ENCODE measurements at places on chromosomes 5 and 9. TPM values are rescaled to one million over a fixed set of nuclear protein-coding genes. Genes with fewer than 3 reads are reported as not detected.

DNA sequence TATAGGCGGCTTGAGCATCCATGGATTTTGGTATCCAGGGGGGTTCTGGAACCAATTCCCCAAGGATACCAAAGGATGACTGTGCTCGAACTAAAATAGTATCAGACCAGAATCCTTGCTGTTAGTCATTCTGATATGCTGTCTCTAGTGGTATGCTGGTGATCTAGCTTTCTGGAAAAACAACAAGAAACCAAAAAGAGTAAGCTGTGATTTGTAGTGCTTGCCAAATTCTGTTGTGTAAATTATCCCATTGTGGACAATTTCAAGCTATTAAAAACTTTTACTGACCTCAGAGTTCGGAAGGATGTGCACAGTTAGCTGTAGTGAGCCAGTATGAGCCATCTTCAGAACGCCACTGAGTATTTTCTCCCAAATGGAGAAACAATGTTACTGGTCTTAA is 99.0 kb upstream of the FBN2 start:
- no peaks in the 10 kb centered on the region for H3K4me1 ChIP-seq
- H3K4me3 ChIP-seq, result no peak overlapping the region
- no peak overlapping the region for H3K27ac ChIP-seq
- DNase-seq, result no peak

- DNase-seq, result no peak
- H3K36me3 ChIP-seq, result no peaks in the 10 kb centered on the region
- no peak overlapping the region for H3K27ac ChIP-seq
- no peak overlapping the region for H3K4me3 ChIP-seq
- no peaks in the 10 kb centered on the region for H3K27me3 ChIP-seq
Observed at GRCh38 chr5:111387361-111387760, 125.0 kb downstream of the STARD4 start.

- DNase-seq, result peak; percentile 90
- H3K27me3 ChIP-seq, result no peaks in the 10 kb centered on the region
- H3K36me3 ChIP-seq, result no peaks in the 10 kb centered on the region
- H3K27ac ChIP-seq, result no peak overlapping the region
Observed at GRCh38 chr9:114291064-114291474, 31.8 kb upstream of the ORM1 start.

- no peaks in the 10 kb centered on the region for H3K27me3 ChIP-seq
- no peak overlapping the region for H3K27ac ChIP-seq
- no peaks in the 10 kb centered on the region for H3K36me3 ChIP-seq
Observed at GRCh38 chr9:86978922-86979474, 31.7 kb upstream of the GAS1 start.

DNA sequence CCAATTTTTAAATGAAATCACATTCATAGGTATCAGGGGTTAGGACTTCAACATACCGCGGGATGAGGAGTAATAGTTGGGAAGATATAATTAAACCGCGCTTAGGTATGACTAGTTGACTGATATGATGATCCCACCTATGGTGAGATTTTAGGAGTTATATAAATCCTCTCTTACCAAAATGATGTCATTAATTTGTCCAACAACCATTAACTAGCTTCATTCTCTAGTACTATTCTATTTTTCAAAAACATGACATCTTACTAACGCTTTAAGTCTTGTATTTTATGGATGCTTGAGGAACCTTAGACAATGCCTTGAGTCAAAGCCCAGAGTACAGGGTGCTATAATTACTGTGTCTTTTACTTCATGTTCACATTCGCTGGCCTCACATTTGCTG is 59.6 kb upstream of the PIK3R1 start:
- H3K27ac ChIP-seq, result no peak overlapping the region
- no peak for DNase-seq
- no peak overlapping the region for H3K4me3 ChIP-seq

DNA sequence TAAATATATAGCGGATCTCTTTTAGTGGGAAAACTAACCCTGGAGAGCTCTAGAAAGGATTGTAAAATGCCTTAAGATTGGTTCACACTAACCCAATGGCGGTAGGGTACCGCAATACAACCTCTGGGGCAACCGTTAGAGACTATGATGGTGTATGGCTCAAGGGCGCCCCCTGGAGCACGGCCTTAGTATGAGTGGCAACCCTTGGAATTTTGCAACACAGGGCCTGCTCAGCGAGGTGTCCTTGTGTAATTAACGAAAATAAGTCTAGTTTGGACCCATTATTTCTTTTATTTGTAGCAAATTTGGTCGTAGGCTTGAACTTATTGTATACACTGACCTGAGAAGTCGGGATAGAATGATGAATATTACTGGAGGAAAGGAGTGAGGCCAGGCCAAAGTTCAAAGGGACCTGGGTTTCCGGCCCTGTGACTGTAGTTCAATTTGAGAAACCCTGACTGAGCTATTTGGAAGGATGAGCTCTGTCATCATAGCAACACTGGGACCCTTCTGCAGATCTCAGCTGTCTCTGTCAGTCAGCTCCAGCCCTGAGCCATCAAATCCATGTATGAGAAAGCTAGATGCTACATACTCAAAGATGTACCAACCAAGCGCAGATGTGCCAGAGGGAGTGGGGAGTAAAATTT is 54.8 kb downstream of the CAMK4 start:
- H3K36me3 ChIP-seq, result no peaks in the 10 kb centered on the region
- H3K4me3 ChIP-seq, result no peak overlapping the region
- H3K27ac ChIP-seq, result no peak overlapping the region
- no peaks in the 10 kb centered on the region for H3K4me1 ChIP-seq
- DNase-seq, result peak; percentile 86
- no peaks in the 10 kb centered on the region for H3K27me3 ChIP-seq

DNA sequence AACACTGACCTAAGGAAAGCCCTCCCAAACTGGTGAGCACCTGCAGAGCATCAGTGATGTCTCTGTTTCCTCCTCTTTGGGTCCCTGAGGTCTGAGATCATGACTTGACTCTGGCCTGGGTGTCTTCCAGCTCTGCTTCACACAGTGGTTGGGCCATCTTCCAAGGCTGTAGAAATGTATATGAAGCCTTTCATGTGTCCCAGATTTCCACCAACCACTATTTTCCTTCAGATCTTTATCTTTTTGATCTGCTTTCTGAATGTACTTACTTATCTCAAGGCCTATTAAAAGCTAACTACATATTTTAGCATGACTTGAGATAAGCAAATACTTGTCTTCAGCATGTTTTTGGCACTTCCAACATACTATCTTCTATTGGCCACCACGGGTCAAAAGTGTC is 47.1 kb downstream of the PRELID2 start:
- no peaks in the 10 kb centered on the region for H3K4me1 ChIP-seq
- no peaks in the 10 kb centered on the region for H3K27me3 ChIP-seq
- H3K36me3 ChIP-seq, result no peaks in the 10 kb centered on the region
- no peak overlapping the region for H3K4me3 ChIP-seq

- no peaks in the 10 kb centered on the region for H3K4me1 ChIP-seq
- H3K4me3 ChIP-seq, result no peak overlapping the region
- H3K27ac ChIP-seq, result no peak overlapping the region
- H3K36me3 ChIP-seq, result no peaks in the 10 kb centered on the region
Observed at GRCh38 chr9:2992427-2992826, 148.5 kb upstream of the PUM3 start.

- DNase-seq, result no peak
- no peak overlapping the region for H3K4me3 ChIP-seq
- no peaks in the 10 kb centered on the region for H3K27me3 ChIP-seq
- H3K36me3 ChIP-seq, result no peaks in the 10 kb centered on the region
- H3K4me1 ChIP-seq, result no peaks in the 10 kb centered on the region
Observed at GRCh38 chr9:89625721-89626687, 21.2 kb downstream of the GADD45G start.

GRCh38 chr9:129719135-129719534 is 33.7 kb downstream of the PTGES start:
- H3K36me3 ChIP-seq, result no peaks in the 10 kb centered on the region
- no peak overlapping the region for H3K4me3 ChIP-seq
- H3K4me1 ChIP-seq, result no peaks in the 10 kb centered on the region
- no peaks in the 10 kb centered on the region for H3K27me3 ChIP-seq
- no peak overlapping the region for H3K27ac ChIP-seq
- DNase-seq, result no peak

DNA sequence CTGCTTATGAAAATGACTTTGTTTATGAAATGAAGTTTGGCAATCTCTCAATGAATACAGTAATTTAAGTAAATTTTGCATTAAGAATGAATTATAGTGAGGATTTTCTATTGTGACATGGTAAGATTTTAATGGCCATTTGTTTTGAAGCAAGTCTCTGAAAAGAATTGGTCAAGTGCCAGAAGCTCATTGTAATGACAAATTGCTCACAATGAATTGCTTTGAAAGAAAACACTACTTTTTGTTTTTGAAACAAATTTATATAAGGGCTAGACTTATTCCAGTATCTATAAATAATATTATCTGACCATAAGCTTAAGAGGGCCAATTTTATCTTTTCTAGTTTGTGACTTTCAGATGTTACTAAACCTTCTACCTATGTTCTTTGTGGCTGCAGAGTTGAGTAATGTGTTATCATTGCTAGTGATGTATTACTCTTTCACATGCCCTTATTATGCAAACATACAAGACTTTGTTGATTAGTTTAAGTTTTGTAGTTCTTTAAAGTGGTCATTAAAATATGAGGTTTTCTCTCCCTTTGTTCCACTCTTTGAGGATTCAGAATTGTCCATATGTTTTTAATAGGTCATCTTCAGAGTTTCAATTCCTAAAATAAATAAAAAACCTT is 93.0 kb upstream of the ZNF608 start:
- H3K4me3 ChIP-seq, result no peak overlapping the region
- no peaks in the 10 kb centered on the region for H3K4me1 ChIP-seq

RNF180 gene
- 5.3 TPM for total RNA-seq

POC5 gene
- total RNA-seq, result 11.7 TPM

All from Peyer's patch (tissue), 4 donors.